ENCODE measurements at places on chromosomes 7 and 10.

DNA sequence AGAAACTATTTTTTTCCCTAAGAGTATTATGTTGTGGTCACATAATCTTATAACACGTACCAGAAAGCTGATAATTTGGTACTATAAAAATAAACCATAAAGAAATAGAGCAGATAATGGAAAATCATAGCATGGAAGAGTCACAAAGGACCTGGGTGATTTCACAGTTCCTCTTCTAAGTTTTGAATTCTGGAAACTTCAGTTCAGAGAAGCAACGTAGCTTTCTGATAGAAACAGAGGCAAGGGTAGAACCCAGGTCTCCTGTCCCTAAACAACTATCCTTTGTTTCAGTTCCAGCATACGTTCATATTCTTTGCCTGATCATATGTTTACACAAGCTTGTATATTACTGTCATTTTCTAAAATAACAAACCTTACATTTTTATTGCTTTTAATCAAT, 47.9 kb downstream of the MRC1 start:
- H3K4me3 ChIP-seq: no peak overlapping the region
- no peaks in the 10 kb centered on the region for H3K27me3 ChIP-seq
- no peak for DNase-seq
- H3K36me3 ChIP-seq: no peaks in the 10 kb centered on the region
- H3K27ac ChIP-seq: no peak overlapping the region

GRCh38 chr10:111344804-111345203, 268.0 kb downstream of the ADRA2A start:
- no peak overlapping the region for H3K4me3 ChIP-seq
- H3K27me3 ChIP-seq: peaks cover 3% of the 10 kb centered on the region
- DNase-seq: no peak

DNA sequence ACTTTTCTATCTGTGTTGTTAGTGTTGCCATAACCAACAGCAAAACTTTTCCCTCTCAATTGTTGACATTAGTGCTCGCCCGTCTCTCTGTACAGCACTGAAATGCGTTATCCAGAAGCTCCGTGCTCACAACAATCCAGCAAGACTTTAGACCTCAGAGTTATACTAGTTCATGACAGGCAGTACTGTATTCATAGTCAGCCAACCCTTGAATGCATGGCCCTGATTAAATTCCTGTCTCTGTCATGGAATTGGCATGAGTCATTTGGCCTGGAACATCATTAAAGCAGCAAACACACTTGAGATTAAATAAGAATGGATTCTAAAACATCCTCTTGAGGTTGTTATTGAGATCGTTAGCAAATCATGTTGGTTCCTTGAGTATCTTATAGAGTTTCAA, 405.5 kb upstream of the C7orf33 start:
- no peaks in the 10 kb centered on the region for H3K36me3 ChIP-seq
- no peak overlapping the region for H3K4me3 ChIP-seq

- no peak for DNase-seq
- H3K27me3 ChIP-seq: no peaks in the 10 kb centered on the region
- no peaks in the 10 kb centered on the region for H3K4me1 ChIP-seq
- no peak overlapping the region for H3K4me3 ChIP-seq
Observed at GRCh38 chr7:52863652-52864051, 171.8 kb upstream of the POM121L12 start.

GRCh38 chr10:78831461-78831860, 237.3 kb upstream of the ZMIZ1 start:
- no peak overlapping the region for H3K4me3 ChIP-seq
- DNase-seq: no peak
- H3K36me3 ChIP-seq: no peaks in the 10 kb centered on the region
- no peaks in the 10 kb centered on the region for H3K4me1 ChIP-seq
- peaks cover 20% of the 10 kb centered on the region for H3K27me3 ChIP-seq

DNA sequence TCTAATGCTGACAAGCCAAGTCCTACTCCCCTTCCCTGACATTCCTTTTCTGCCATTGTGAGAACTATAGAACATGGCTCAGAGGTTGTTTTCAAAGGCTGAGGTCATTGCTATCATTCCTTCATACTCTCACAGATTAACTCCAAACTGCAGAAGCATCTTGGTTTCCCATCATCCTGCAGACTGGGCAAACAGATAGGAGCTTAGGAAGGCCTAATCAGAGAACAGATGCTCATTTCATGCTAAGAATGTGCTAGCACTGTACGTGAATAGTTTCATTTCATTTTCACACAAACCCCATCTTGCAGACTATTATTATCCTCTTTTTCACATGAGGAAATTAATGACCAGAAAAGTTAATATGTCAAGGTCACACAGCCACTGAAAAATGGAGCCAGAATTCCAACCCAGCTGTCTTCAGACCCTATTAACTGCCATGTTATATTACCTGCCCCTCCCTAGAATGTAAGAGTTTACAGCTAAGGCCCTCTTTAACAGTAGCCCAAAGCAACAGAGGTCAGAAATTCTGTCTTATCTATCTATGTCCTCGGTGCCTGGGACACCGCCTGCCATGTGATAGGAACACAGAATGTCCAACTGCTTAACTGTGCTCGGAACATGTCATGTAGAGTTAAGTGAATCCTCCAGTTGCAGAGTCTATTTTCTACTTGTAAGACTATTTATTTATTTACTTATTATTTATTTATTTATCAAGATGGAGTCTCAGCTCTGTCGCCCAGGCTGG, 2.9 kb upstream of the LCOR start:
- H3K36me3 ChIP-seq: peaks cover 4% of the 10 kb centered on the region
- H3K27me3 ChIP-seq: peaks cover under 1% of the 10 kb centered on the region
- no peak for DNase-seq
- no peak overlapping the region for H3K4me3 ChIP-seq
